ENCODE measurements at places on chromosomes 11 and 22.

- DNase-seq: peak; percentile 7
Measured at GRCh38 chr22:24961217-24961844, 8.8 kb downstream of the KIAA1671 start.

DNA sequence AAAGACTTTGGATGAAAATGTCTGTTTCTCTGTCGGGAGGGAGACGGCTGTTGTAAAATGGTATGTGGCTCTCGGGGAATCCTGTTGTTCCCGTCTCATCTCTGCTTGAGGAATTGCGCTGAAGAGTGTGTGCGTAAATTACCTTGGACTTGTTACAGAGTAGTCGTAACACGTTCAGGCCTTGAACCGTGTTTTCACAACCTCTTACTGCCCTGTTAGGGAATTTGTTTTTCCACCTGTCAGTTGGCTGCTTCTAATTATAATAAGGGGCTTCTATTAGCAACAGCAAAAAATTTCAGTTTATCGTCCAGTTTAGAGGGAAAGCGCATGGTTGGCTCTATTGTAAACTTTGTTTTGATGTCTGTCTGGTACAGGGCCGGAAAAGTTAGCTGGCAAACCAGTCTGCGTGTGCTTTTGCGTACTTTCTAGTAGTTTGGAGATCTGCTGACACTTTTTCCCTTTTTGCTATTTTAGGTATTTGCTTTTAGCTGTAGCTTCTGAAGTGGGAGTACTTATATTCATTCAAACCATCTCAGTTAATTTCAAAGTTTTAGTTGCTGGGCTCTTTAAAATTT, 1.5 kb downstream of the HIPK3 start:
- no peak for DNase-seq

GRCh38 chr11:93984936-93985335, 36.2 kb upstream of the HEPHL1 start:
- no peak for DNase-seq

GRCh38 chr11:77411137-77411707, 62.7 kb downstream of the PAK1 start:
- no peak for DNase-seq

DNA sequence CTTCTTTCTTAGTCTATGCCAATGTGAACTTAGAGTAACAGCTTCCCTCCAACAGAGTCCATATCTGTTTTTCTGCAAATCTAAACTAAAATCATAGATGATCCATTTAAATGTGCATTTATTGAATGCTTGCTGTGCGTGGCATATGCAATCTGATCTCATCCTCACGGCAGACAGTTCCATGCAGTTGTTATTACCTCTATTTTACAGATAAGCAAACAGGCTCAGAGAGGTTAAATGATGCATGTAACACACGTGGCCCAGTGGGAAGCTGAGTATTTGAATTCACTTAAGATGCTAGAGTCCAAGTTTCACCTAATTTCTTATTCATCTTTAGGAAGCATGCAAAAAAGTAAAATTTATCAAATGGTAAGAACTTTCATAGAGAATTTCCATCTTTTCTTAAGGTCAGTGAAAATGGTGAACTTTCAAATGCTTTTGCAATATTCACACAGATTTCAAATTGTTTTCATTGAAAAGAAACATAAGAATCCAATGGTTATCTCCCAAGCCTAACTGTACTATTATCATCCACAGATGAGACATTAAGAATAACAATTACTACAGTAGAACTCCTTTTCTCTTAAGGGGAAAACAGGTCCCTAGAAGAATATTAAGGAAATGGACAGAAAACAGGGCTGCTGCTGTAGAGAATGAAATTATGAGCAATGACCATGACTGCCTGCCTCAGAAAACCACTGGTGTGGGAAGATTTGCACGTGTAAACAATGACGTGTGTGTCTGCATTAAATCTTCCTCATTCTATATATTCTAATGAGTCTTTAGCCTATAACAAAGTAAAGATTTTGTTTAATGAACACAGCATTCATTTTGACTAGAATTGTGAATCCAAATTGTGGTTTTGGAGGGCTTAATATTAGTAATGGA, 1171.3 kb downstream of the LRRC4C start:
- DNase-seq: no peak

Measured in Jurkat, Clone E6-1 (cell line).